Left cardiac atrium (tissue), 4 donors: ENCODE measurements at places on chromosomes 11 and 22. TPM values are rescaled to one million over a fixed set of nuclear protein-coding genes. Genes with fewer than 3 reads are reported as not detected.

CD3D gene
- 0.86 TPM for total RNA-seq

BCO2 gene
- total RNA-seq: 53.3 TPM

TRIM48 gene
- not detected for total RNA-seq

RCOR2 gene
- 2.3 TPM for total RNA-seq
